GM23248 (cell line): ENCODE measurements at places on chromosomes 5 and 9. TPM values are rescaled to one million over a fixed set of nuclear protein-coding genes. Genes with fewer than 3 reads are reported as not detected.

- no peaks in the 10 kb centered on the region for H3K36me3 ChIP-seq
- H3K4me3 ChIP-seq = 0 out of 2 replicates have a peak overlapping the region, but pooled peaks have one; percentile 22
- peak; percentile 65 for DNase-seq
- H3K27ac ChIP-seq = no peak overlapping the region; the same call in 1 of the 2 replicates
- no peaks in the 10 kb centered on the region for H3K27me3 ChIP-seq
- H3K4me1 ChIP-seq = peaks cover 45% of the 10 kb centered on the region
Measured at GRCh38 chr5:98940581-98940980, 11.8 kb upstream of the CHD1 start.

DNA sequence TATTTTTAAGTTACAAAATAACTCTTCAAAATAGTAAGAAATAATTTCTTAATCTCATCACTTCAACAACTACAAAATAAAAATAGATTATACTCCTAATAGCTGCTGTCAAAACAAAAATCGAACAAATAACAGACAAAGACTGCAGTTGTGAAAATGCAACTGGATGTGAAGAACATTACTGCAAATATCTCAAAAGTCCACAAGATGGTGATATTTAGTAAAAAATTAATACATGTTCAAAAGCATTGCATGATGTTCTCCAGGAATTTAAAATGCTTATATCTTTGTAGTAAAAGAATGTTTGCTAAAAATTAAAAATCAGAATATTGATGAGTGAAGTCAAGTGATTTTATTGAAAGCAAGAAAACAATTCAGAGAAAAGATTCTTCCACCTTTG is 66.2 kb downstream of the MPDZ start:
- DNase-seq = peak; percentile 51
- no peak overlapping the region for H3K27ac ChIP-seq
- no peaks in the 10 kb centered on the region for H3K4me1 ChIP-seq
- H3K36me3 ChIP-seq = peaks cover 3% of the 10 kb centered on the region

- DNase-seq = peak; percentile 74
- H3K36me3 ChIP-seq = no peaks in the 10 kb centered on the region
- H3K27me3 ChIP-seq = peaks cover 30% of the 10 kb centered on the region
- H3K4me3 ChIP-seq = peak overlapping the region; percentile 31; the same call in 1 of the 2 replicates
Measured at GRCh38 chr9:126704892-126705766, 91.4 kb downstream of the LMX1B start.

- H3K36me3 ChIP-seq = no peaks in the 10 kb centered on the region
- H3K4me1 ChIP-seq = no peaks in the 10 kb centered on the region
Measured at GRCh38 chr9:84794981-84795637, 125.6 kb downstream of the NTRK2 start.

DNA sequence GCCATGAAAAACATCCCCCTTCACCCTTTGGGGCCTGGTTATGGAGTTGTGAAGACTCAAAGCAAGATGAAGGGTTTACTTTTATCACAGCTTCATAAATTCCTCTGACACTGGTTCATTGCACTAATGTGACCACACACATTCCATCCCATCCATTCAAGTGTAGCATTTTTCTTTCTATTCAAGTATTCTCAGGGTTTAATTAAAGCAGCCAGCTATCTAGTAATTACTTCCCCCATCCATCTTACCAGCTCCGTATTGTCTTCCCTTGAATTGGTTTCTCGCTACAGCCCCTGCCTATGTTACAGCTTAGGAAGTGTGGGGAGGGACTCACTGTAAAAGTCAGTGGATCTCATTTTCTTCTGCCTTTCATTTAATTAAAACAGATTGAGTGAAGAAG is 387.0 kb upstream of the RFX3 start:
- peaks cover 37% of the 10 kb centered on the region for H3K4me1 ChIP-seq
- DNase-seq = peak; percentile 45
- no peak overlapping the region for H3K27ac ChIP-seq
- no peaks in the 10 kb centered on the region for H3K36me3 ChIP-seq
- 0 out of 2 replicates have a peak overlapping the region, but pooled peaks have one; percentile 3 for H3K4me3 ChIP-seq

The SAP30L gene
- 26.0 and 45.9 TPM in 2 replicates for total RNA-seq

The PHF24 gene
- 0.25 TPM in 1 of 2 replicates, not detected in the other for total RNA-seq

DNA sequence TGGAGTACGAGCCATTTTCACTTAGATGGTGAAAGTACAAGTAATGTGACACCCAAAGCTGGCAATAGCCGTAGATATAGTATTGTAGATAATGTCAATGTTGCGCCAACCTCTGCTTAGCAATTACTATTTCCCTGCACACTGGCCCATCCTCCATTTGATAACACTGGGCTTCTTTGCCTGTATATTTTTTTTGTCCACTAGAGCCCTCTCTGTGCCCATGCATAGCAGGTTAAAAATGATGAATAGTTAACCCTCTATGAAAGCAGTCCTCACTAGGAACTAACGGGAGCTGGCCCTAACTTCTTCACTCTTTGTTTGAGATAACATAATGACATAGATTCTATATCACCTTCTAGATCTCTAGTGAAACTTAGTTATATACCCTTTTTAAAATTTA is 416.8 kb downstream of the TUSC1 start:
- DNase-seq = no peak
- H3K4me3 ChIP-seq = no peak overlapping the region
- no peaks in the 10 kb centered on the region for H3K27me3 ChIP-seq
- no peak overlapping the region for H3K27ac ChIP-seq

The KIF4B gene
- not detected in 2 replicates for total RNA-seq

GRCh38 chr9:91515074-91515687 is 91.5 kb upstream of the NFIL3 start:
- H3K27me3 ChIP-seq = no peaks in the 10 kb centered on the region
- H3K4me1 ChIP-seq = peaks cover 25% of the 10 kb centered on the region
- H3K27ac ChIP-seq = peak overlapping the region; percentile 91
- H3K4me3 ChIP-seq = peak overlapping the region; percentile 73

GRCh38 chr5:172749881-172750633 is 20.9 kb downstream of the DUSP1 start:
- H3K4me1 ChIP-seq = no peaks in the 10 kb centered on the region
- DNase-seq = no peak
- H3K4me3 ChIP-seq = no peak overlapping the region
- H3K27ac ChIP-seq = no peak overlapping the region

The CCDC183 gene
- total RNA-seq = 0.76 TPM in 1 of 2 replicates, not detected in the other

The SIGMAR1 gene
- 138 and 148 TPM in 2 replicates for total RNA-seq

DNA sequence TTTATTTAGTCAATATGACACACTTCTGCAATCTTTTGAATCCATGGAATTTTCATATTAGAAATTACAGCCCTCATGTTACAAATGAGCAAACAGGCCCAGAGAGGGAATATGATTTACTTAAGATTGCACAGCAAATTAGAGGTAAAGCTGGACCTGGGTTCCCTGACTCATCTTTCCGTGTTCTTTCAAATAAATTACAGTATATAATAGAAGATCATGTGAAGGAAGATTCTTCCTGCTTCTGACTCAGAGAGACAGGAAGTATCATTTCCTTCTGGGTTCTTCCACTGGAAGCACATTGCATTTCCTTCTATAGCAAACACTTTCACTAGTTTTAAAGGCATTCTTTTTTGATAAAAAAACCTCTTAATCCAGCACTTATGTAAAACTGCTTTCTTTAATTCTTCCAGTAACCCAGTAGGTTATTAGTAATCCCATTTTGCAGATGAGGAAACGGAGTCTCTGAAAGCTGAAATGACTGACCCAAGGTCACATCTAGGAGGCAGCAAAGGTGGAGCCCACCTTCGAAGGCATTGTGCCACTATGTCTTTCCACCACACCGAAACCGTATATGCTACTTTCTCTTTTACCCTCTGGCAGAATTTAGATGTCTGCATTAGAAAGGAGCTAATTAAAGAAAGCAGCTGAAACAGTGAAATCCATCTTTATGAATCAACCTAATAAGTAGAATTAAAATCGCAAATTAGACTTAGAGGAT is 566.7 kb upstream of the KLF4 start:
- H3K36me3 ChIP-seq = no peaks in the 10 kb centered on the region
- no peaks in the 10 kb centered on the region for H3K27me3 ChIP-seq

- no peak for DNase-seq
- no peaks in the 10 kb centered on the region for H3K36me3 ChIP-seq
- no peaks in the 10 kb centered on the region for H3K27me3 ChIP-seq
- H3K4me1 ChIP-seq = peaks cover 12% of the 10 kb centered on the region
- no peak overlapping the region for H3K27ac ChIP-seq
- no peak overlapping the region for H3K4me3 ChIP-seq
Measured at GRCh38 chr5:149118463-149118862, 22.8 kb upstream of the ABLIM3 start.

The DMXL1 gene
- total RNA-seq = 32.4 and 55.0 TPM in 2 replicates

The OLFML2A gene
- 0.11 and 0.38 TPM in 2 replicates for total RNA-seq

GRCh38 chr5:107975568-107975967 is 304.8 kb upstream of the EFNA5 start:
- no peak for DNase-seq
- no peaks in the 10 kb centered on the region for H3K27me3 ChIP-seq
- H3K4me1 ChIP-seq = peaks cover 3% of the 10 kb centered on the region; the same call in 1 of the 2 replicates
- H3K4me3 ChIP-seq = no peak overlapping the region
- no peaks in the 10 kb centered on the region for H3K36me3 ChIP-seq
